Upper lobe of right lung (tissue), 1 donor: ENCODE measurements at places on chromosomes 1 and 21.

DNA sequence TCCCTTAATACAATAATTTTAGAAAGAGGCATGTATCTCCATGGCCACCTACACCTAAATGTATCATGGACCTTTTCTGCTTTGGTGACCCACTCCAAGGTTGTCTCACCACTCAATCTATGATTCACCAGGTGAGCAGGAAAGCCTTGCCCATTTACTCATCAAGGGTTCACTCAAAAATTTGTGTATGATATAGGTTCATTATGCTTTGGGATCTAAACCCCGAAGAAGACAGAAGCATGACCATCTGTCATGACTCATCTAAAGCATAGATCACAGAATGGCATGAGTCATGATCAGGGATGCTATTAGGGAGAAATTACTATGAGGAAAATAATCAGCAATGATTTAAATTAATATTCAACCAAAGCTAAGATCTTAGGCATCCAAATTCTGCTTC is 38.5 kb downstream of the PYHIN1 start:
- H3K4me1 ChIP-seq = no peaks in the 10 kb centered on the region
- no peaks in the 10 kb centered on the region for H3K36me3 ChIP-seq
- DNase-seq = no peak
- no peak overlapping the region for H3K27ac ChIP-seq

GRCh38 chr1:205230982-205231381 is 3.2 kb downstream of the TMCC2 start:
- H3K4me3 ChIP-seq = no peak overlapping the region
- peaks cover 23% of the 10 kb centered on the region for H3K4me1 ChIP-seq
- no peaks in the 10 kb centered on the region for H3K27me3 ChIP-seq
- H3K27ac ChIP-seq = no peak overlapping the region
- peak; percentile 20 for DNase-seq
- no peaks in the 10 kb centered on the region for H3K36me3 ChIP-seq

DNA sequence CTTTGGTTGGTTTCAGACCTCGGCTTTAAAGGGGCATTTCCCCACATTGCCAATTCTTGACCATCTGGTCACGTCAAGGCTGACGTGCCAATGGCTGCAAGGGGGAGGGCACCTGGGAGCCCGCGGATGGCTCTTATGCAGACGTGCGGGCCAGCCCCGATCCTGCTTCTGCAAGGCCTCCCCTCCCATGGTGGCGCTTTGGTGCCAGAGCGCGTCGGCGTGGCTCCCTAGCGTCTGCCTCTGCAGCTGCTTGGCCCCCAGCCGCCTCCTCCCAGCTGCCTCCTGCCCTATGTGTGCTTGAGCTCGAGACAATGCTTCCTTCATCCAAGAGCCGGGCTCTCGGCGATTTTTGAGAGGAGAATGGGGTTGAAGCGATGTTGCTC is 29.1 kb downstream of the SKI start:
- H3K36me3 ChIP-seq = no peaks in the 10 kb centered on the region
- H3K27me3 ChIP-seq = no peaks in the 10 kb centered on the region
- H3K27ac ChIP-seq = no peak overlapping the region
- DNase-seq = no peak

GRCh38 chr1:201538612-201539551 is at the start of gene NAV1:
Gene NAV1, plus strand, starts transcription at chr1:201539127. Its CDS starts 83,758 bp downstream, at chr1:201622885.
- peak within 1 kb of the TSS; percentile 58 for H3K4me3 ChIP-seq
- peak; percentile 77 for DNase-seq
- no peaks in the 10 kb centered on the region for H3K36me3 ChIP-seq
